ENCODE measurements at places on chromosomes 3 and 15. TPM values are rescaled to one million over a fixed set of nuclear protein-coding genes. Genes with fewer than 3 reads are reported as not detected.

The SLC2A2 gene
- not detected for polyA plus RNA-seq

The ACTC1 gene
- polyA plus RNA-seq = not detected

The RLBP1 gene
- not detected for polyA plus RNA-seq

The GNAT1 gene
- not detected for polyA plus RNA-seq

The SNX22 gene
- 1.4 TPM for polyA plus RNA-seq

The ADCY5 gene
- not detected for polyA plus RNA-seq

GRCh38 chr3:129291236-129291886 is 12.7 kb downstream of the HMCES start:
- H3K36me3 ChIP-seq = peaks cover 65% of the 10 kb centered on the region
- H3K4me1 ChIP-seq = no peaks in the 10 kb centered on the region
- H3K4me3 ChIP-seq = no peak overlapping the region
- no peak overlapping the region for H3K27ac ChIP-seq

GRCh38 chr15:48411971-48412591 is 80.9 kb downstream of the DUT start:
- no peaks in the 10 kb centered on the region for H3K4me1 ChIP-seq
- H3K36me3 ChIP-seq = no peaks in the 10 kb centered on the region
- no peaks in the 10 kb centered on the region for H3K27me3 ChIP-seq

DNA sequence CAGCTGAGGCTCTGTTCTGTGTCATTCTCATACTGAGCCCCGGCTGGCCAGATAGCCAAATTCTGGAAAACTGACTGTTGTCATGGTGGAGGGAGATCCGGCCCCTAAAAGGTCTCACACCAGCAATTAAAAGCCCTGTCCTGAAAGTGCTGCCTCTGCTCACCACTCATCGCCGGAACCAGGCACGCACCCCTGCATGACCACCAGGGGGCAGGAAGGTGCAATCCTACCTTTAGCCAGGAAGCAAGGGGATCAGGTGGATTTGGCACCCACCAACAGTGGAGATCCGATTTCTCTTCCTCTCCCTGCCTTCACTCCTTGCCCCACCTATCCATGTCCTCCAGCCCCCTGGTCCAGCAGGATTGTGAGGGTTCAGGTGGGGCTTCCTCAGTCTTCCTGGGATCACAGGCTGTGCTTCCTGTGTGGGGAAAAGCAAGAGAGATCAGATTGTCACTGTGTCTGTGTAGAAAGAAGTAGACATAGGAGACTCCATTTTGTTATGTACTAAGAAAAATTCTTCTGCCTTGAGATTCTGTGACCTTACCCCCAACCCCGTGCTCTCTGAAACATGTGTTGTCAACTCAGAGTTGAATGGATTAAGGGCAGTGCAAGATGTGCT is 16.1 kb upstream of the CACNA2D2 start:
- DNase-seq = peak; percentile 60
- H3K27me3 ChIP-seq = no peaks in the 10 kb centered on the region
- H3K36me3 ChIP-seq = no peaks in the 10 kb centered on the region

GRCh38 chr3:132318451-132318850 is 1.2 kb downstream of the ACP3 start:
- peaks cover 2% of the 10 kb centered on the region for H3K27me3 ChIP-seq
- H3K27ac ChIP-seq = no peak overlapping the region
- no peak for DNase-seq
- no peak overlapping the region for H3K4me3 ChIP-seq
- H3K36me3 ChIP-seq = no peaks in the 10 kb centered on the region

- no peaks in the 10 kb centered on the region for H3K27me3 ChIP-seq
- H3K4me3 ChIP-seq = no peak overlapping the region
- no peak overlapping the region for H3K27ac ChIP-seq
- no peak for DNase-seq
Measured at GRCh38 chr15:35678774-35679173, 132.8 kb upstream of the DPH6 start.

DNA sequence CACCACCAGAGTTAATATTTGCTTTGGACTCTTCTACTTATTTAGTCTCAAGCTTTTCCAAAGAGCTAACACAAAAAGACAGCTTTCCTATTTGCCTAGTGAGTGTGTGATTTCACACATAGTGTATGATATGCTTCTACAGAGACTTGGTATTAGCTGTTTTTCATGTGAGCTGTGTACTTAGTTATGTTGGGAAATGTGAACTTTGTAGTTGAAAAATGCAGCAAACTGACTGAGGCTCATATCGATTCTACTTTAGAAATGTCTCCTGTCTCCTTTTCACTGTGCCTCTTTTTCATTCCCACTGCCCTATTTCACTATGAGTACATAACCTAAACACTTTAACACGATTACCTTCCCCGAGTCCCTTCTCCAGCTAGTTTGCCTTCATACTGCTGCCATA is 136.5 kb downstream of the ALCAM start:
- H3K4me3 ChIP-seq = no peak overlapping the region
- no peaks in the 10 kb centered on the region for H3K27me3 ChIP-seq
- no peaks in the 10 kb centered on the region for H3K36me3 ChIP-seq
- H3K4me1 ChIP-seq = no peaks in the 10 kb centered on the region

- no peaks in the 10 kb centered on the region for H3K4me1 ChIP-seq
- peaks cover 2% of the 10 kb centered on the region for H3K27me3 ChIP-seq
- no peak overlapping the region for H3K4me3 ChIP-seq
- no peak overlapping the region for H3K27ac ChIP-seq
Measured at GRCh38 chr15:60973637-60974415, 255.3 kb downstream of the RORA start.

- H3K36me3 ChIP-seq = no peaks in the 10 kb centered on the region
- H3K4me3 ChIP-seq = no peak overlapping the region
- H3K27me3 ChIP-seq = no peaks in the 10 kb centered on the region
- no peak for DNase-seq
- no peak overlapping the region for H3K27ac ChIP-seq
Measured at GRCh38 chr3:100775226-100775625, 65.9 kb downstream of the TFG start.

DNA sequence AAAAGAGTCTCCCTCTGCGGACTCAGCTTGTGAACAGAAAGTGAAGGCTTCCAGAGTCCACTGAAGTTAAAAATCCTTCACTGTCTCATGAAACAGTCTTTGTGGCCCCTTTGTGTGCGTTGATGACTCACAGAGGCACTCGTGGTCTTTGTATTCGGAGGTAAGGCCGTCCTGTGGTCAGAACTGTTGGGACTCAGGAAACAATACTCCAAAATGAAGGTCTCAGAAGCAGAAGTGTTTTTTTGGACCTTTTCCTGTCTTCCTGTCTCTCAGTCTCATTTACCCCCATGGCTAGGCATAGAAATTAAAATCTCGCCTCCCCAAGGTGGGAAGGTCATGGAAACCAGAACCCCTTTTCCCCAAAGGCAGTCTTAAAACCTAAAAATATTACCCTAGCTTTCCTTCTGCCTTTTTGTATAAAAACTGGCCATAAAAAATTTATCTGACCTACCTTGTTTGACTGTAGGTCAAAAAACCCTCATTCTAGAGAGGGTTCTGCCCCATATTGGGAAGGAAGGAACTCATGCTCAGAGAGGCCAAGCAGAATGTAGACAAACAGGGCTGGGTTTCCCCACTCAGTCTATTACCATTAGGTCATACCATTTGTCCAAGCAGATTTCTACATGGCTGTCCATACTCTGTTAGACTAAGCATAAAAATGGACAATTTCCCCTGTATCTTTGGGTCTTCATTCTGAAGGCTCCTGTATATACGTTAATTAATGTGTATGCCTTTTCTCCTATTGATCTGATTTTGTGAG is 19.1 kb upstream of the EPB42 start:
- peaks cover 4% of the 10 kb centered on the region for H3K27me3 ChIP-seq
- H3K27ac ChIP-seq = no peak overlapping the region
- H3K4me1 ChIP-seq = no peaks in the 10 kb centered on the region
- H3K4me3 ChIP-seq = no peak overlapping the region

GRCh38 chr3:55458181-55458790 is 28.8 kb downstream of the WNT5A start:
- no peak overlapping the region for H3K4me3 ChIP-seq
- H3K27me3 ChIP-seq = no peaks in the 10 kb centered on the region
- no peaks in the 10 kb centered on the region for H3K36me3 ChIP-seq
- H3K4me1 ChIP-seq = no peaks in the 10 kb centered on the region
- DNase-seq = no peak

GRCh38 chr15:34973512-34973911 is 4.0 kb upstream of the AQR start:
- H3K27ac ChIP-seq = no peak overlapping the region
- DNase-seq = no peak
- H3K4me3 ChIP-seq = no peak overlapping the region
- no peaks in the 10 kb centered on the region for H3K27me3 ChIP-seq

DNA sequence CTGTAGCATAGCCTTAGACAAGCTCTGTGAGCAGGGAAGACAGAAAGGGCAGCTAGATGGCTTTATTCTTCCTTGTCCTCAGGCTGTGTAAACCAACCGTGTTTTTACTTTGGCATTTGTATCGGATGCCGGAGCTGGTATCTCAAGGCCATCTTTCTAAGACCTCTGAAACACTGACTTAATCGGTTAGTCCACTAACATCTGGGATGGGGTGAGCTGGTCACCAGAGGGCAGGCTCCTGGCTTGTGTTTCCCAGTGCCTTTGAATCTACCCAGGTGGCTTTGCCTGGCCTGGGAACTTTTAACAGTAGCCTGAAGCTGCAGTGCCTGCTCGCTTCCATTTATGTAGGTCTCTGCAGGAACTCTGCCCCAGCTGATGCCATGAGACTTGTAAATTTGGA is 252.7 kb downstream of the NR1D2 start:
- no peaks in the 10 kb centered on the region for H3K27me3 ChIP-seq
- H3K36me3 ChIP-seq = no peaks in the 10 kb centered on the region
- DNase-seq = no peak
- H3K4me3 ChIP-seq = no peak overlapping the region

DNA sequence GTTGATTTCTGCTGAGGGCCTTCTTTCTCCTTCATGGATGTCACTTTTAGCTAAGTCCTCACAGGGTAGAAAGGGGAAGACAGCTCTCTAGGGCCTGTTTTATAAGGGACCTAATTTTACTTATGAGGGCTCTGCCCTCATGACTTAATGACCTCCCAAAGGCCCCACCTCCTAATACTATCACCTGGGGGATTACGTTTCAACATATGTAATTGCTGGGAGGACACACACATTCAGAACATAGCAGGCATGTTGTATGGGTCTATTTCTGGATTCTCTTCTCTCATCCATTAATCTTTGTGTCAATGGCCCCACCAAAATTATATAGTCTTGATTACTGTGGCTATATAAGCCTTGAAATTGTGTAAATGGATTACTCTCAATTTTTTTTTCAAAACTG is 255.0 kb downstream of the CLSTN2 start:
- DNase-seq = no peak
- H3K4me3 ChIP-seq = no peak overlapping the region
- no peaks in the 10 kb centered on the region for H3K27me3 ChIP-seq
- H3K27ac ChIP-seq = no peak overlapping the region
- no peaks in the 10 kb centered on the region for H3K36me3 ChIP-seq

GRCh38 chr3:69299344-69299743 is 86.5 kb downstream of the FRMD4B start:
- no peaks in the 10 kb centered on the region for H3K4me1 ChIP-seq
- H3K27me3 ChIP-seq = no peaks in the 10 kb centered on the region
- no peaks in the 10 kb centered on the region for H3K36me3 ChIP-seq

All from CD4-positive, CD25-positive, alpha-beta regulatory T cell (primary cell).